ENCODE measurements at places on chromosomes 6 and 20.

DNA sequence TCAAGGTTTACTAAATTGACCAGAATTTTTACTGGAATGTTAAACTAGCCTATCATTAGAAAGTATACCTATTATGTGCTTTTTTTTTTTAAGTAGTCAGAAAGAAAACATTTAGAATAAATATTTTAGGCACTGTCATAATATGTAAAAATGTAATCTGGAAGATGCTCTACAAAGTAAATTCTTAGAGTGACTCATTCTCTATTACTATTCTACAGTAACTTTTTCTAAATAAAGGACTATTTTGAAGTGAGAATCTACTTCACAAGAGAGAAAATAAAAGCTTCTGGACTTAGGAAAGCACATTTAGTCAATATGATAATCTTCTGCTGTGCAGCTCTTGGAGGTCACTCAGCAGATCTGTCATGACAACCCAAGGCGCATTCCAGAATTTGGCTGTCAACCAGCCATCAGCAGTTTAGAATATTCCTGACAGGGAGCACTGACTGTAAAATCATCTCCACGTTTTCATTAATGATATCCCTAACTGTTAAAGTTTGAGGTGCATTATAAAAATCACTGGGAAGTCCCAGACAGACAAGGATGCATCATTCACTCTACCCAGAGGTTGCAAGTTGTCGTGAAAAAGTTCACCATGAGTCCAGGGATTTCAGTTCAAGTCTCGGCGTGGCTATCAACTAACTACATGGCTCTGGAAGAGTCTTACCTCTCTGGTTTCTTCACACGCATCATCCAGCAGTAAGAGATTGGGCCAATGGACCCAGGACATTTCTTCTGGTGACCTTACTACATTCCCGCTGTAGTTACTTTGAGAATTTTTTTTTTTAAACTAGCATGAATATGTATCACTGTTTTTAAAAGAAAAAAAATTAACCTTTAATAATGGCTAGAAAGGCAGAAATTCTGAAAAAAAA, 374.9 kb downstream of the GJA1 start:
- no peak for DNase-seq

GRCh38 chr20:59013959-59014608, 5.1 kb upstream of the TUBB1 start:
- no peak for DNase-seq

GRCh38 chr6:47032974-47033765, 9.0 kb downstream of the ADGRF1 start:
- no peak for DNase-seq

DNA sequence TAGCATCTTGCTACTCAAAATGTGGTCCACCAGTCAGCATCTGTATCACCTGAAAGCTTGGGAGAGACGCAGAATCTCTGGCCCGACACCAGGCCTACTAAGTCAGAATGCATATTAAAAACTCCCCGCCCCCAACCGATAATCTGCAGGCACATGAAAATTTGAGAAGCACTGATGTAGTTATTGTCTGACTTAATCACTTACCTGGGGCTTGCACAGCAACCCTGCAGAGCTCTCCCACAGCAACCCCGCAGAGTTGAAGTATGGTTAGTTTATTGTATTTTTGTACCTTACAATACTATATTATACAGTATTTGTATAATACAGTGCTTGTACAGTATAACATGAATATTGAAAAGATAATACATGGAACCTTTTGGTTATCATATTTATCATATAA, 53.7 kb downstream of the KLHL31 start:
- no peak for DNase-seq

DNA sequence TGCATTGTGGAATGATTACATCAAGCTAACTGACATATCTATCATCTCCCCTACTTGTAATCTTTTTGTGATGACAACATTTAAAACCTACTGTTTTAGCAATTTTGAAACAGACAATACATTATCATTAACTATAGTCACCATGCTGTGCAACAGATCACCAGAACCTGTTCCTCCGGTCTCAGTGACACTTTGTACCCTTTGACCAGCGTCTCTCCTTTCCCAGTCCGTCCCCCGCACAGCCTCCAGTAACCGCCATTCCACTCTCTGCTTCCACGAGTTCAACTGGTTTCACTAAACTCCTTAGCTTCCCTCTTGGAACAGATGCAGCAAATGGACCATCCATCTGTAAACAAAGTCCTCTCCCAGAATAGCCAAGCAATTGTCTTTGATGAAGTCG, 21.8 kb downstream of the LRP11 start:
- DNase-seq, result no peak

GRCh38 chr6:111184827-111185532, 97.7 kb downstream of the SLC16A10 start:
- no peak for DNase-seq

DNA sequence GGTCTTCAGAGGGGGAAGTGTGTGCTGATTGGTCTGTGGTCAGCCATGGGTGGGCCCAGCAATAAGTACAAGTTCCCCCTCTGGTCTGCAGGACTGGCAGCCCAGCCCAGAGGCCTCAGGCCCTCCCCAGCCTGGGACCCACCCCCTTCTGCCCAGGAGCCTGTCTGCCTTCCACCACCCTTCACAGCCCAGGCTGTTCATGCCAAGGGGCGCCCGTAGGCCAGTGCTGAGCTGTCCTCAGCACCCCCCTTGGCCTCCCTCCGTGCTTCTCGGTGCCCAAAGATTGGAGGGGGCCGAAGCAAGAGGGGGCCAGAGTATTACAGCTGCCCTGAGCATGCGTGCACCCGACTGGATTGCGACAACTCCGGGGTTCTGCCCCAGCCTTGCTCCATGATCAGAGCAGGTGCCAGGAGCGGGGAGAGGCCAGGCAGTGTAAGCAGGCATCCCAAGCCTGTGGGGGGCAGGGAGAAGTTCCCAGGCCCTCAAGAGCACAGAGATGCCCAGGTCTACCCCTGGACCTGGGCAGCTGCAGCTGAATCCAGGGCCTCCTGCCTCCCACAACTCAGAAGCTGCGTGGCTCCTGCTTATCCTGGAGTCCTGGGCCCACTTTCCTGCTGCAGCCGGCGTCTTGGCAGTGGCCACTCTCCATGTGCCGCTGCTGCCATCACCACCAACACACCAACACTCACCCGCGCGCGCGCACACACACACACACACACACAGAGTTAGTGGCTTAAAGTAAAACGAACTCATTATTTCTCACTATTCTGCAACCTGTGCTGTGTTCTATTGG, 33.3 kb downstream of the CST9L start:
- DNase-seq, result no peak

GRCh38 chr20:31833130-31833930, 12.1 kb downstream of the FOXS1 start:
- no peak for DNase-seq

DNA sequence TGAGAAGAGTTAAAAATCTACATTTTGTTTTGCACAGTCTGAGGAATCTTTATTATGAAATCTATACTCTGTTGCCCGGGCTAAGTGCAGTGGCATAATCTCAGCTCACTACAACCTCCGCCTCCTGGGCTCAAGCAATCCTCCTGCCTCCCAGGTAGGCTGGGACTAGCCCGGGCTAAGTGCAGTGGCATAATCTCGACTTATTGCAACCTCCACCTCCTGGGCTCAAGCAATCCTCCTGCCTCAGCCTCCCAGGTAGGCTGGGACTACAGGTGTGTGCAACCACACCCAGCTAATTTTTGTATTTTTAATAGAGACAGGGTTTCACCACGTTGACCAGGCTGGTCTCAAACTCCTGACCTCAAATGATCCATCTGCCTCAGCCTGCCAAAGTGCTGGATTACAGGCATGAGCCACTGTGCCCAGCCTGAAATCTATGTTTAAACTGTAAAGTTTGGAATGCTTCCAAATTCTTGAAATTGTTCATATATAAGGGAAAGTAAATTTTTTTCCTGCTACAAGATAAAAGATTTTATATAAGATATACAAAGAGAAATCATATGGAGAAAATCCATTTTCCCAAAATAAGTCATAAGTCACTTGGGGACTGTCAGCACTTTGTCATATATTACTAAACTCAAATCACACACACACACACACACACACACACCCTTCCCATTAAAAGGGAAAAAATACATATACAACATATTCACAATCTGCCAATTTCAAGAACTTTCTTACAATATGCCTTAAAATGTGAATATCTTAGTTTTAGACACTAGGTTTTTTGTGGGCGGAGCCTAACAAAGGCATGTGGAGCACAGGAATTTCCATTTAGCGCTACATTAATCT, 19.4 kb downstream of the PTPRK start:
- no peak for DNase-seq

GRCh38 chr6:6466967-6467761, 121.4 kb upstream of the LY86 start:
- peak; percentile 61 for DNase-seq

DNA sequence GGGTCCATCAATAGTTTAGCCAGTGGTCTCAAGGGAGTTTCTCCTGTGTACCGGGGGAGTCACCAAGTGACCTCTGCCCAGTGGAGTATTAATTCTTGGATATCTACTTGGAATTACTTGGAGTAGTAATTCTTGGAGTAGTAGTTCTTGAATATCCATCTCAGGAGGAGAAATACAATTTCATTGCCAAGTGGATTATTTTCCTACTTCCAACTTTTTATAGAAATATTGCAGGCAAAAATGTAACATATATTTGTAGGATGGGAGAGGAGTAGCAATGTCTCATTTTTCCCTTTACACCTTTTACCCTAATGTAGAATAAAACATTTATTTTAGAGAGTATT, 91.6 kb upstream of the FAM184A start:
- DNase-seq, result no peak

GRCh38 chr20:1108437-1108920, 9.9 kb upstream of the PSMF1 start:
- DNase-seq, result no peak

DNA sequence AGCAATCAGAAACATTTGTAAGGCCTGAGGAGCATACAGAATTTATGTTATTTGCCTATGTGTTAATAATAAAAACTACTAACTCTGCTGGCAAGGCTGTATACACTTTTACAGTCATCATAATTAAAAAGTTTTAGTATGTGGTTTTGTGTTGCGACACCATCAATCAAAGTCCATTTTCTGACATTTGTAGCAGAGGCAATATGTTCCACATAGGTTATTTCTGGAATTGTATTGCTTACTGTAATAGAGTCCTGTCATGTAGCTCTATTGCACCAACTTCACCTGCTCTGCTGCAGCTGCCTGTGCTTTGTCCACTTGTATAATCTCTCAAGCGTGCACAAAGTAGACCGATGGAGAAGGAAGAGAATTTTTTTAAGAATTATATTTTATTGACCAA, 501.8 kb downstream of the HACE1 start:
- no peak for DNase-seq

DNA sequence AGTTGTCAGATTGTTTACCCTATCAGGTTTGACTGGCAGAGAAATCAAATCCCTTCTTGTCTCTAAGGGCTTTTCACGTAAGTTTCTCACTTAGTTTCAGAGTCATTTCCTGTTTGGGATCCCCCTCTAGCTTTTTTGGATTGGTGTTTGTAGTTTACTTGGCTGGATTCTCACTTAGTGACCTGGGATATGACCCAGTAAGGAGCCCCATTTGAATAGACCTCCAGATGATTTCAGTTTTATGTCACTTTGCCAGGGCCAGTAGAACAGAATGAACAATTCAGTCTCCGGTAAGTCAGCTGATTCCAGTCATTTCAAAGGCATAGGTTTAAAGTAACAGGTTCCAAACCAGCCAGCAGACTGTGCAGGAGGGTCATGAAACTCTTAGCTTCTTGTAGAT, 8.2 kb downstream of the FAM135A start:
- no peak for DNase-seq

DNA sequence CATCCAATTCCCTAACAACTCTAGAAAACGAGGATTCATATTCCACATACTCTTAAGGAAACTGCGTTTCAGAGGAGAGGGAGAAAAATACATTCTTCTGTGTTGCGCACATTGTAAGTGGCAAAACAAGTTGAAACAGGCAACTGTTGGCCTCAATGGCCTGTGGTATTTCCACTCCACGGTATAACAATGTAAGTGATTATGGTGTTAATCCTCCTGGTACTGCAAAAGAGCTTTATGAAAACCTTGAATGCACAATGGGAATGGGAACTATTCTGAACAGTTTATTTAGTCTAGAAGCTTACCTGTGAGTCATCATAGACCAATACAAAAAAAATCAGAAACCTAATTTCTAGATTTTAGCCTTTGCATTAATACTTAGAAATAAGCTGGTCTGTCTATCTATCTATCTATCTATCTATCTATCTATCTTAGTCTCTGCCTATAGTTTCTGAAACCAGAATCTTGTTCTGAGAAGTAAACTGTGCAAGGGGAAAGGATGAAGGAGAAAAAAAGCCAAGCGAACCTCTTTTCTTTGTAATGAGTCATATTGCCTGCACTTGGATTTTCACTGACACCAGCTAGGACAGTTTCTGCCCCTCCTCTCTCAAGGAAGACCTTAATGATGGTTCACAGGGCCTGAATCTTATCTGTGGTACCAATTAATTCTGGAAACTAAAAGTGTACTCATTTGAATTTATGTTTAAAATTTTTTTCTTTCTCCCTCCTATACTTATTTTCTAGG, 101.5 kb downstream of the RNF144B start:
- no peak for DNase-seq

DNA sequence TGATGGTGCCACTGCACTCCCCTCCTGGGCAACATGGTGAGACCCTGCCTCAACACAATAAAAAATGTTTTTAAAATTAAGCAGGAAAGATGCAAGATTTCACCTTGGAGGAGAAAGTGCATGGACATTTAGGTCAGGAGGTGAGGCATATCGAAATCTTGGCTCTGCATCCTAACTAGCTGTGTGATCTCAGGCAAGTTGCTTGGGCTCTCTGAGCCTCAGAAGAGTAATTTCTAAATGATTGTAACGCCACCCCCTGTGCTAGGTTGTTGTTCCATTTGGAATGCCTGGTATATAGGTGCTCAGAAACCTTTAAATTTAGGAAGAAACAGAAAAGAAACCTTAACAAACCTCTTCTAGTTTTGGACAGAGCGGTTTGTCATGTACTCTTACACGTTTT, 35.9 kb upstream of the C20orf144 start:
- DNase-seq, result no peak

- DNase-seq, result no peak
Measured at GRCh38 chr6:165245701-165246100, 63.7 kb downstream of the C6orf118 start.

GRCh38 chr20:59756241-59756640, 151.9 kb downstream of the PHACTR3 start:
- DNase-seq, result no peak

GRCh38 chr6:78340755-78341154, 526.6 kb upstream of the IRAK1BP1 start:
- no peak for DNase-seq

GRCh38 chr6:158002249-158002950, 20.7 kb downstream of the SYNJ2 start:
- no peak for DNase-seq

DNA sequence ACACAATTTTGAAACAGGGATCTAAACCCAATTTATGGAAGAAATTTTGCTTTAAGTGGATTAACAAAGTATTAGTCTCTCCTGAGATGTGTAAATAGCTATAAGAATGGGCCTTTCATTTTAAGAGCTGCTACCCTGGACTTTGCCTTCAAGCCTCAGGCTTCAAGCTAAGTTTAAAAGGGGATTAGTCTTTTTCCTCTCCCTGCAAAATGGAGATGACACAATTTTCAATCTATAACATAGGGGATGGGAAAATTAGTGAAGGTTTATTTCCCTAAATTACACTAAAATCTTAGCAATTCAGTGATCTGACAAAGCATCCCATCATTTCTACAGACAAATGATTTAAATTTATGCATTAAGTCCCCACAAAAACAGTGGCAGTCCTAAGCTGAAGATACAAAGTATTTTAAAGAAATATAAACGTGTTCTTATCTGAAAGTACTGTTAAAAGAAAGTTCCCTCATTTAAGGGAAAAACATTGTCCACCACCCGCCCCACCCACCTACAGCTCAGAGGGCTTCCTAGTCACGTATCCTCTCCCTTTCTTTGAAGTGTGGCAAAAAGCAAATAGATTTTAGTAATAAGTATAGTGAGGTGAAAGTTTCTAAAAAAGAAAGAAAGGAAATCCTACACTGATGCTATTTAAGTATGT, 14.5 kb downstream of the ARHGAP18 start:
- DNase-seq, result no peak
